ENCODE measurements at places on chromosomes 12 and 14.

DNA sequence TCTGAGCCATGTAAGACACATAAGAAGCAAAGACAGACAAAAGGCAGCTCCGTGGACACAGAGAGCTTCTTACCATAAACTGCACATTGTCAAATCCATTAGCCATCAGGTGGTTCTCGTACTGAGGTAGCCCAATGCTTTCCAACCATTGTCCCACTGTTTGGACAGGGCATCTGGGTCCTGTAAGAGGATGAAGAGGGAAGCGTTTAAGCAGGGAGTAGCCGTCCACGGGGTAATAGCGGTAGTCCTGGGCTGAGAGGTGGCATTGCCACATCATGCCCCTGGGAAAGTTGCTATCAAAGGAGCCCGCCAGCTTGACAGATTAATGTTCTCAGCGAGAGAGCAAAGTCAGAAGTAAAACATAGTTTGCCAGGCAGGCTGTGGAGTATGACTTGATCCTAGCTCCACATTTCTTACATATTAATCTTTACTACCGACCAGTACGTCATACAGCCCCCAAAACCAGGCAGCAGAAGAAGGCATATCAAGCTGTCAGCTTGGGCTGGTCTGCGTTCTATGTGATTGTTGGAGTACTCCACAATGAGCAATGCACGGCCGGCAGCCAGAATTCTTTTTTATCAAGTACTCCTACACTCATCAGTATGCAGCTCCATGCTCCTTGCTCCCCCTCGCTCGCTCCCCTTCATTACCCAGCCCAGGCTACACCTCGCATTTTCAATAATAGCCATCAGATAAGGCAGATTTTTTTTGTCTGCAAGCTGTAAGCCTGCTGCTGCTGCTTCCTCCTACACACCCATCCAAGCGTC lies 493.2 kb upstream of the GARIN6 start:
- no peak for DNase-seq

DNA sequence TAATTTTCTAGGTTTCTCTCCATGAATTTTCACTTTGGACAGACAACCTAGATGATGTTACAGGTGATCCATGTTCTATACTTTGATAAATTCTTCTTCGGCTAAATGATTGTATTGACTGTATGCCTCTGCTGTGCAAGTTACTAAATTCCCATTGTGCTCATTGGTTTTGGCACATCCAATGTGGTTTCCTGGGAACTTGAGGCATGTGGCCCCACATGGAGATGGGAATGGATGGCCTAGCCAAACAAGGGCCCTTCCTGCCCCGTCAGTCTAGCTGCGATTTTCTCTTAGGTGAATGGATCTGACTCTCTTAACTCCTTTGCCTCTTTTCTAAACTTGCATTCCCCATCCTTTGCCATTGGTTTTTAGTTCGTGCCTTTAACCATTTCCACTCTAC lies 186.2 kb downstream of the PELI2 start:
- no peak for DNase-seq

GRCh38 chr14:58747181-58747580 lies 109.4 kb downstream of the DACT1 start:
- peak; percentile 98 for DNase-seq

DNA sequence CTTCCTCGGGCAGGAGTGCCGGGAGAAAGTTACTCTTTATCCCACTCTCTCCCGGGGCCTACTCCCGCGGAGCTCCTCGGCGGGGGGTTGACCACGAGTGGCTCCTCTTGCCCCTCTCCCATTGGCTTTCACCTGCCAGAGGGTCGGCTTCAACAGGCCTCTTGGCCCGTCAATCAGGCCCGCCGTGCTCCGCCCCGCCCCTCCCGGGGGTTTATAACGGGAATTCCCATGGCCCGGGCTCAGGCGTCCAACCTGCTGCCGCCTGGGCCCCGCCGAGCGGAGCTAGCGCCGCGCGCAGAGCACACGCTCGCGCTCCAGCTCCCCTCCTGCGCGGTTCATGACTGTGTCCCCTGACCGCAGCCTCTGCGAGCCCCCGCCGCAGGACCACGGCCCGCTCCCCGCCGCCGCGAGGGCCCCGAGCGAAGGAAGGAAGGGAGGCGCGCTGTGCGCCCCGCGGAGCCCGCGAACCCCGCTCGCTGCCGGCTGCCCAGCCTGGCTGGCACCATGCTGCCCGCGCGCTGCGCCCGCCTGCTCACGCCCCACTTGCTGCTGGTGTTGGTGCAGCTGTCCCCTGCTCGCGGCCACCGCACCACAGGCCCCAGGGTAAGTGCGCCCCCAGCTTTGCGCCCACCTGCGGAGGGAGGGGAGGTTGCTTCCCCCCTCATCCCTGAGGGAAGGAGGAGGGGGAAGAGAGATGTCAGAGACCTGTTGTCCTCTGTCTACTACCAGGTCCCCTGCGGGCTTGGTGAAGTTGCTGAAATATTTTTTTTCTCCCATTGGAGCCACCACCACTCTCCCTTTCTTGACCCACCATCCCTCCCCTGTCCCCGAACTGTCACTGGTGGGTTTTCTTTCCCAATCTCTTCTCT lies at the start of gene SMOC1:
Gene SMOC1, plus strand, starts transcription at position 242 of the 869 bp plus-strand sequence. Its CDS starts 263 bp downstream, at position 505.
- no peak for DNase-seq

GRCh38 chr14:76490735-76491134 lies 114.8 kb downstream of the ESRRB start:
- DNase-seq, result no peak

DNA sequence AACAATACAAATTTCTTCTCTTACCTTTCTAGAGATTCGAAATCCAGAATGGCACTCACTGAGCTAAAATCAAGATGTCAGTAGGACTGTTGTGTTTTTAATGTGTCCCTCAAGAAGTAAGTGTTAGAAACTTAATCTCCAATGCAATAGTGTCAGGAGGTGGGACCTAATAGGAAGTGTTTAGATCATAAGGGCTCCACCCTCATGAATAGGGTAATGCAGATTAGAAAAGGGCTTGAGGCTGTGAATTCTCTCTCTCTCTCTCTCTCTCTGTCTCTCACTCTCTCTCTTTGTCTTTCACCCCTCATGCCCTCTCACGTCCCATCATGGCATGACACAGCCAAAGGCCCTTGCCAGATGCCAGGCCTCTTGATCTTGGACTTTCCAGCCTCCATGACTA lies 15.6 kb upstream of the SRGAP1 start:
- DNase-seq, result no peak

GRCh38 chr14:74569387-74569786 lies 42.6 kb downstream of the LTBP2 start:
- no peak for DNase-seq
